Substantia nigra (tissue), 51 donors: ENCODE measurements at places on chromosomes 3 and 15.

- no peak for DNase-seq
These were observed 112.2 kb downstream of the OXNAD1 start for GRCh38 chr3:16377196-16377595.

DNA sequence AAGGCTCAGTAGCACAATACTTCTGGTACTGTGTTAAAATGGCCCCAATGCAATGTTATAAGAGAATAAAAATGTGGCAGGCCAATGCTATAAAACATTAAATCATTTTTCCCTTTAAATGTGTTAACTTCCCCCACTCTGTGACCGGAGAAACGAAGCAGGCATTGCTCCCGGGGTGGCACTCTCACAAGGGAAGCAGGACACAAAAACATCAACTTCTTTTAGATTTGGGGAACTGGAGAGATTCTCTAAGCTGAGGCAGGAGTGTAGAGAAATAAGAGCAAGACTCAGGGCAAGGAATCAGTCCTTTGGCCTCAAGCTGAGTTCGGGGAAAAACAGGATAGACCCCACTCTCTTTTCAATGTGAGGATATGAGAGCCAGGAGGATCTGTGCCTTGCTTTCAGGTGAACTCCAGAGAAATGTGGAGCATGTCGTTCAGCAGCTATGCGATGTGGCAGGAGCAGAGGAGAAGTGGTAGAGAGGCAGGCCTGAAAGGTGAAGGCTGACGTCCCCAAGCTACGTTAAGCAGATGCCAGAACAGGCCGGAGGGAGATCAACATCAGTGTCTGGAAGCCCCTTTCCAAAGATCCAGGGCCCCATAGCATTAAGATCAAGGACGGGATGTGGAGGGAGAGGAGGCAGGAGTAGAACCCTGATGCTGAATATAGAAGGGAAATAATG lies 160.2 kb downstream of the PLD1 start:
- DNase-seq = no peak

GRCh38 chr3:182516597-182517336 lies 276.5 kb upstream of the ATP11B start:
- no peak for DNase-seq

GRCh38 chr3:3074551-3075257 lies 35.5 kb downstream of the IL5RA start:
- DNase-seq = no peak

- DNase-seq = no peak
These were observed 159.4 kb upstream of the KBTBD8 start for GRCh38 chr3:66838704-66839103.

DNA sequence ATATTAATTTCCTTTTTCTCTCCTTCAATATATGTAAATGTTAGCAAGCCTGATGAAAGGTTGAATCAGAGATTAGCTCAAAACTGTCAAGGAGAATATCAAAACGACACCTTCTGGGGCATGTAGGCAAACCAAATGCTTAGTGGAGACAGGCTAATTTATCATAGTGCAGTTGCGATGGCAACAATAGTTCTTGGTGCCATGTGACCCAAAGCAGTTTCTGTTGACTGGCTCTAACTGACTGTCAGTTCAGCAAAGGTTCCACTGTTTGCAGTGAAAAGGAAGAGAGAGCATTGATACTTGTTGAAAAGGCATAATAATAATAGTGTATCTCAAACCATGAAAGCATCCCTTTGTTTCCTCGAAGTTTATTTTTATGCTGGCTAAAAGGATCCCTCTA lies 513.9 kb downstream of the NLGN1 start:
- peak; percentile 26 for DNase-seq

DNA sequence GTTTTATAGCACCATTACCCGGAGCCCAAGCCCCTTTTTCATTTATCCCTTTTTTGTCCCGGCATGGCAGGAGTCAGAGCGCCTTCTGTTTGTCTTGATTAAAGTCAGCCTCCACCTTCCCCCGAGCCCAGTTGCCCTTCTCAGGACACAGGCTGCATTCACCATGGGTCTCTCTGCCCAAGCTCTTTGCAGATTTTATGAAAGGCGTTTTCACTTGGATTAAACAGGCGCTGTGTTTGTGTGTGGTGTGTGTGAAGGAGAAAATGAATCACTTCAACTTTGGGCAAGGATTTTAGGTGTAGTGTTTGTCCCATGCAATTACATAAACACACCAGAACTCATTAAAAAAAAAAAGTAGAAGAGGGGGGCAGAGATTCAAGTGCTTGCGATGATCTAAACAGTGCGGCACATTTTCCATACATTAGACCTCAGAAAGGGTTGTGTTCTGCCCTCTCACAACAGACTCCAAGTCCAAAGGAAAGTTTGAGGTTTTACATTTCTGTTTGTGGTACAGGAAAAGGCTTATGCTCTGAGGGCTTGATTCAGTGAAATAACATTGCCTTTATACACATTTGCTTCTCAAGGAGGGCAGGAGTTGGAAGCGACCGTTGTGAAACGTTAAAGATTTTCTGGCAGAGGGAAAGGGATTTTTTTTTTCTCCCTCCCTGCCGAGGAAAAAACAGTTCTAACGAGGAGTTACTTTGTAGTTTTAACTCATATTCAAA lies 14.5 kb upstream of the IL16 start:
- DNase-seq = no peak

DNA sequence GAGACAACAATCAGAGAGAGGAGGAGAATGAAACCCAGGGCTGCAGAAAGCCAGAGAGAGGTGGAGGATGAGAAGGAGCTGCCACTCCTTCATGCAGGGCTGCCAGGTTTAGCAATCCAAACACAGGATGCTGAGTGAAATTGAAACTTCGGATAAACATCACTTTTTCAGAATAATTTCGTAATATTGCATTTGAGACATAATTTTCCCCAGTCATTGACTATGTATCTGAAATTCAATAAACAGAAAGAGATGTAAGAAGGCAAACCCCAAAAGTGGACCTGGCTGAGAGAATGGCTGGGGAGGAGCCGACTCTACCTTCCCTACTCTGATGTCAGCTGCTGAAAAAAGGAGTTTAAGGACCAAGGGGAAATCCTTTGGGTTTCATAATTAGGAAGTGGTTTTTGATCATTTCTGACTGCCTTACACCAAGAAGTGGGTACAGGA lies 33.8 kb downstream of the SLC9A9 start:
- no peak for DNase-seq

DNA sequence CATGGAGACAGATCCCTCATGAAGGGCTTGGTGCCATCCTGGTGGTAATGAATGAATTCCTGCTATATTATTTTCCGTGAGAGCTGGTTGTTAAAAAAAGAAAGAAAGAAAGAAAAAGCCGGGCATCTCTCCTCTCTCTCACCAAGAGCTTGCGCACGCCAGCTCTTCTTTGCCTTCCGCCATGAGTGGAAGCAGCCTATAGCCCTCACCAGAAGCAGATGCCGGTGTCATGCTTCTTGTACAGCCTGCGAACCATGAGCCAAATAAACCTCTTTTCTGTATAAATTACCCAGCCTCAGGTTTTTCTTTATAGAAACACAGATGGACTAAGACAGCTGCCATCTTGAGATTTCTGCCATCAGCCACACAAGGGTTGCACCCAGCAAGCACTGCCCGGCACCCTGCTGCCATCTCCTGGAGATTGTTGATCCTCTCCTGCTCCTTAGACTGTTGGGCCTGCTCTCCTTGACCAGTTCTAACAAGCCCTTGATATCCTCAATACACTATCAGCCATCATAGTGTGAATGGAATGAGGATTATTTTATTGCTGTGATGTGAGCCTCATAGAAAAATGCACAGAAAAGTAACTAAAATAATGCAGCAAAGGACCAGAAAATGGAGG lies 3.5 kb upstream of the AHSG start:
- no peak for DNase-seq

DNA sequence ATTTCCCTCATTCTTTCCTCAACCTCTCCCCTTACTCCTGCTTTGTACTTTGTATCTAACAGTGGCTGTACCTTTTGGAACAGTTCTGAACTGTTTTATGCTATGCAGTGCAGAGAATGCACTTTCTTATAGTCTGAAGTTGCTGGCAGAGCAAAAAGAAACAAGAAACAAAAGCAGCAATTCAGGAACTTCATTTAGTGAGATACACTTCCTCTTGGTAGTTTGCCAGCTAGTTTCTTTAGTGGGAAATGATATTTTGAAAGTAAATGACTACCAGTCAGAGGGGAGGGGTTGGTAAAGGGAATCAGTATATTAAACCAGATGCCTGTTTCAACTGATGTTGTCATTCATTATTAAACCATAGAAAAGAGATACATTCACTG lies 55.0 kb upstream of the CHD2 start:
- no peak for DNase-seq

DNA sequence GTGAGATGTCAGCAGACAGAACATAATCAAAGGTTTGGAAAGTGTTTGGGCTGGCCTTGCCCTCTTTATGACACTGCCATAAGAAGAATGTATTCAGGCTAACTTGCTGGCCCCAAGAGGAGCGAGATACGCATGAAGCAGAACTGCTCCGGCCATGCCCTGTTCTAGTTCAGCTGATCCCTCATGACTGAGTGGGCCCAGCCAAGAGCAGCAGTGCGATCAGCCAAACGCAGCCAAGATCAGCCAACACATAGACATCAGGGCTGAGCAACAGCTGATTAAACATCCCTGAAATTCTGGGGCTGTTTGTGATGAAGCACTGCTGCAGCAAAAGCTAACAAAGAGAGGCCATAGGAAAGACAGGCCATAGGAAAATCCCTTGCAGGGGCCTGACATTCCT lies 24.1 kb downstream of the POMGNT2 start:
- no peak for DNase-seq

DNA sequence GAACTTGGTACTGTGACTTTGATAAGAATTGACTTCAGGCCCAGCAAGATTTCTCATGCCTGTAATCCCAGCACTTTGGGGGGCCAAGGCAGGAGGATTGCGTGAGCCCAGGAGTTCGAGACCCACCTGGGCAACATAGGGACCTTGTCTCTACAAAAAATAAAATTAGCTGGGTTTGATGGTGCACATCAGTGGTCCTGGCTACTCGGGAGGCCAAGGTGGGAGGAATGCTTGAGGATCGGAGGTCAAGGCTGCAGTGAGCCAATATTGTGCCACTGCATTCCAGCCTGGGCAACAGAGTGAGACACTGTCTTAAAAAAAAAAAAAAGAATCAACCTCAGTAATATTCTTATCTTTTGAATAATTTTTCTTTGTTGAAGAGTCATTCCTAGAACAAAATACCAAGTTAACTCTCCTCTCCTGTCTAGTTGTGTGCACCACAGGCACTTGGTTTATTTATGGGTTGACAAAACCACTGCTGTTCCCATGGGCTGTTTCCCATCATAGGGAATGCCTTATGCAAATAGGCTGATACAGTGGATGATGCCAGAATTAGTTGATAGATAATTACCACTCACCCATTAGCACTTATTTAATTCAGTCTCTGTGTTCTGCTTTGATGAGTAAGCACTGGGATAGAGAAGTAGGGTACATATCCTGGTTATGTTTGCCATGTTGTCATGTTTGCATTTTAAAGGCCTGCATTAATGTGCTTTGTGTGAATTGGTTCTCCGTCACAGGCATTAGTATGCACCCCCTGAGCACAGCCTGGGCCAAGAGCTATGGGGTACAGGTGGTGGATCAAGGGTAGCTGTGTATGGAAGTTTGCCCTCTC lies 32.9 kb downstream of the TRAK1 start:
- no peak for DNase-seq

GRCh38 chr3:24165603-24165982 lies 220.5 kb downstream of the NR1D2 start:
- DNase-seq = no peak

DNA sequence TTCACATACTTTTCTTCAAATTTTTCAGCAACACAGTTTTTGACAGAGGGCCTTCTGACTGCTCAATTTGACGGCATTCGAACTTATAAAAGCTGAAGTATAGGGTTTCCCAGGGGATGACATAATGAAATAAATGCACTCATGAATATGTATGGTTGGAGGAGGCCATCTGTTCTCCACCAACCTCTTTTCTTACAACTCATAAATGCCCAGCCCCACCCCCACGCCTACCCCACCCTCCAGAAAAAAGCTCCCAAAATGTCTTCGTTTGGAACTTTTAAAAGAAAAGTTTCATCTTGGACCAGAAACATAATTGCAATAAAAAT lies 211.6 kb upstream of the LRRN1 start:
- no peak for DNase-seq

GRCh38 chr3:126731044-126731443 lies 27.0 kb downstream of the CHCHD6 start:
- no peak for DNase-seq

- no peak for DNase-seq
These were observed 92.6 kb upstream of the PLSCR4 start for GRCh38 chr3:146343551-146343950.

DNA sequence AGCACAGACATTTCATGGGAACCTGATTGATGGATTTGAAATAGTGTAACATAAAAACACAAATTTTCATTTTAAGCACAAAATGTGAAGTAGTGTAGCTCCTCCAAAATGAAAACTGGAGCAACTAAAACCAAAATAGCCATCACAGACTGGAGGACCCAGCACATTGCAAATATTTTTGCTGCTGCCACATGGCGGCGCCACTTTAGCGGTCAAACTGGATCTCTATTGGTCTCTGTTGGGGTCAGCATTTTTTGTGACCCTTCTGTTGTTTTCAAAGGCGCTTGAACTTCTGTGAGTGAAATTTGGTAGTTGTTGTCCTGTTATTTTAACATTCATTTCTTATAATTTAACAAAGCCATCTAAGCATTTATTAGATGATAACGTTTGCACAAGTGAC lies 259.9 kb downstream of the IL20RB start:
- no peak for DNase-seq

- no peak for DNase-seq
These were observed 93.4 kb downstream of the PRICKLE2 start for GRCh38 chr3:64131725-64132469.

- DNase-seq = no peak
These were observed 4.1 kb downstream of the EFCAB12 start for GRCh38 chr3:129424185-129424841.

GRCh38 chr15:74884428-74885223 lies 5.2 kb upstream of the MPI start:
- DNase-seq = no peak

DNA sequence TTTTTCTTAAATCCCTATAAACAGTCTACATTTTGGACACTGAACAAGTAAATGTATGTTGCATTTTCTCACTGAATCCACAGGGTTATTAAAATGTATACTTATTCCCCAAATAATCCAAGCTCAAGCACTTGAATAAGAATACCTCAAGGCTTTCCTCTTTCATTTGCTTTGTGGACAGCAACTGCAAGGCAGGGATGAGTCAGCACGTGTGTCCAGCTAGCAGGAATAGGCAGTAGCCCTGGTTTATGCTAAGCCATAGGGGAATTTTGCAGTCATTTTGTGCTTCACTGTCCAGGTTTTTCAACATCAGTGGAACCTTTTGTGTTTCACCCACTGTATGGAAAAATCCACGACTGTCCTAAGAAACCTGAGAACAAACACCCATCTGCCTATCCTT lies 96.7 kb upstream of the KCNMB2 start:
- DNase-seq = no peak

DNA sequence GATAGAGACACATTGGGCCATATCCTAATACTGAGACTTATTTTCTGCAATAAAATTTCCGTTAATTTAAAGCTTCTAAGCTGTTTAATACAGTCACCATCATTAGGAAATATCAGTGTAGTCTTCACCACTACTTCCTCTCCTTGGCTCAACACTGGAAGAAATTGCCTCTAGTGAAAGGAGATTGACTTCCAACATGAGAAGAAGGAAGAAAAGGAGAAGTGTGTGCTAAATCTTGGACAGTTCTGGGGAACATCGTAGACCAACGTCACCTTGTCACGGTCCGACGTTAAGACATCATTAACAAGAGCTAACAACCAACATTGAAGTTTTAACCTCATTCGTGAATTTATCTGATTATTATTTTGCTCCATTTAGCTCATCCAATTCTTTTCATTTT lies 987.0 kb upstream of the CFAP20DC start:
- no peak for DNase-seq
